ENCODE measurements at places on chromosomes 5 and 9.

- no peak for DNase-seq
These were observed 86.7 kb downstream of the STK32A start for GRCh38 chr5:147321569-147321968.

DNA sequence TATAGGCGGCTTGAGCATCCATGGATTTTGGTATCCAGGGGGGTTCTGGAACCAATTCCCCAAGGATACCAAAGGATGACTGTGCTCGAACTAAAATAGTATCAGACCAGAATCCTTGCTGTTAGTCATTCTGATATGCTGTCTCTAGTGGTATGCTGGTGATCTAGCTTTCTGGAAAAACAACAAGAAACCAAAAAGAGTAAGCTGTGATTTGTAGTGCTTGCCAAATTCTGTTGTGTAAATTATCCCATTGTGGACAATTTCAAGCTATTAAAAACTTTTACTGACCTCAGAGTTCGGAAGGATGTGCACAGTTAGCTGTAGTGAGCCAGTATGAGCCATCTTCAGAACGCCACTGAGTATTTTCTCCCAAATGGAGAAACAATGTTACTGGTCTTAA lies 99.0 kb upstream of the FBN2 start:
- no peak for DNase-seq

- no peak for DNase-seq
These were observed 316.9 kb downstream of the KCNN2 start for GRCh38 chr5:114678778-114679177.

- no peak for DNase-seq
These were observed 83.2 kb downstream of the DTWD2 start for GRCh38 chr5:118905196-118905595.

DNA sequence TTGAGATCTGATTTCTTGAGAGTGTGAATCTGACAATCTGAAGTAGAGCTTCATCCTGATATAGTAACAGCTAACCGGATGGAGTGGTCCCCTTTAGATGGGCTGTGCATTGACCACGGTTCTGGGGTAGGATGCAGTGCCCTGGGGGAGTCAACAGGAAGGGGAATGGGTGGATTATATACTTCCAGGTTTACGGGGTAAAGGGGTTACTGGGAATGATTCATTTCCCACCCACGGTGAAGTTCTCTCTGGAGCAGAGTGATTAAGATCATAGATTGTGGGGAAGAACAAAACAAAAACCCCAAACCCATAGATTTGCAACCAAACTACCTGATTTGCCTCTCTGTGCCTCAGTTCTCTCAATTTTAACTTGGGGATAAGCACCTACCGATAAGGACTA lies 1.5 kb upstream of the B4GALT7 start:
- DNase-seq = no peak

DNA sequence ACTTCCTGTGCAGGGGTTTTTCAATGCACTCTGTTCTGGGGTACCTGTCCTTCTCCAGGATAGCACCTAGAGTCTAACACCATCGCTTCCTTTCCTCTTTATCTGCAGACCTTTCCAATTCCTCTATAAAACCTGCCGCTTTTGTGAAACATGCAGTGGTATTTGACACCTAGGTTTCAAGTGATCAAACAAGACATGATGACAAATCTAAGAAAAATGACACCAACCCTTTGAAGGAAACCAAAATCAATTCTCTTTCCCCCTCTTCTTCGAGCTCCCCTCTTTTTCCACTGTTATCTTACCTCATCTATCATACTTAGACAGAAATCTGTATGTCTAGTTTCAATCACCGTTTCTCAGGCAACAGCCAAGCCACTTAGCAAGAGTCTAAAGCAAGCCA lies 25.6 kb upstream of the RANBP17 start:
- no peak for DNase-seq

GRCh38 chr5:120792477-120792876 lies 328.4 kb downstream of the PRR16 start:
- DNase-seq = no peak

- no peak for DNase-seq
These were observed 405.7 kb upstream of the EDIL3 start for GRCh38 chr5:84790406-84790805.

DNA sequence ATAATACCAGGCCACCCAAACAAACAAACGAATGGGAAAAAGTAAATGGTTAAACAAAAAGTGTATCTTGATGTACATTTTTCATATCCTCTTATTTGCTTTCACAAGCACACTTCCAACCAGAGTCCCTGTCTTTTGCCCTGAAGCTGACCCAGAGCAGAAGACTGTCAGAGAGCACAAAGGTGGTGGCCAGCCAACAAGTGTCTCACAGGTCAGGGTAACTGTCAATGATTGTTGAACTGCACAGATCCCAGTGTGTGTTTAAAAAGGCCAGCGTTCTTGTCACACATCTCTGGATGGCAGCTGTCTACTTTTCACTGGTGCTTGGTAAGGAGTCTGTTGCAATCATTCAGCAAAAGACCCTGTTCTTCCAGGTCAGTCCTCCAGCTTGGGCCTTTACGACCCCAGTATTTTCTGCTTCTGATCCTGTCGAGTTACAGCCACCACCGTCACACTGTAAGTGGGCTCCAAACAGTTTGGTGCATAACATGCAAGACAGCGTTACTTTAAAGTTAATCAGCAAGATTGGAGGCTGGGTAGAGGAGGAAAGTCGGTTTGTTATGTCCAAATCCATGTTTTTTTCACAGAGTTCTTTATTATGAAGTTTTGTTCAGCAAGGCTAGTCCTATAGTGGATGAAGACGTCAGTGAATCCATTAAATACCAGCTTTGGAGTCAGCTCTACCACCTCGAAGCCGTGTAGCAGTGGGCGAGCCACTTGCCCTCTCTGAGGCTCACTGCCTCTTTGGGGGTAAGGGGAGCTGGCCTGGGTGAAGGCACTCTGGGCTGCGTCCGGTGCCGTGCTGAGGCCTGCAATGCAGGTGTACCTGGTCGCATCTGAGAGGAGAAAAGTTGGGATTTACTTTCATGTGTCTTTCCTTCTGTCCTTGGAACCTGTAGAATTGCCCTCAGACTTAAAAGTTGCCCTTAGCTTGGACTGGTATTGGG lies 265.7 kb downstream of the AOPEP start:
- no peak for DNase-seq

DNA sequence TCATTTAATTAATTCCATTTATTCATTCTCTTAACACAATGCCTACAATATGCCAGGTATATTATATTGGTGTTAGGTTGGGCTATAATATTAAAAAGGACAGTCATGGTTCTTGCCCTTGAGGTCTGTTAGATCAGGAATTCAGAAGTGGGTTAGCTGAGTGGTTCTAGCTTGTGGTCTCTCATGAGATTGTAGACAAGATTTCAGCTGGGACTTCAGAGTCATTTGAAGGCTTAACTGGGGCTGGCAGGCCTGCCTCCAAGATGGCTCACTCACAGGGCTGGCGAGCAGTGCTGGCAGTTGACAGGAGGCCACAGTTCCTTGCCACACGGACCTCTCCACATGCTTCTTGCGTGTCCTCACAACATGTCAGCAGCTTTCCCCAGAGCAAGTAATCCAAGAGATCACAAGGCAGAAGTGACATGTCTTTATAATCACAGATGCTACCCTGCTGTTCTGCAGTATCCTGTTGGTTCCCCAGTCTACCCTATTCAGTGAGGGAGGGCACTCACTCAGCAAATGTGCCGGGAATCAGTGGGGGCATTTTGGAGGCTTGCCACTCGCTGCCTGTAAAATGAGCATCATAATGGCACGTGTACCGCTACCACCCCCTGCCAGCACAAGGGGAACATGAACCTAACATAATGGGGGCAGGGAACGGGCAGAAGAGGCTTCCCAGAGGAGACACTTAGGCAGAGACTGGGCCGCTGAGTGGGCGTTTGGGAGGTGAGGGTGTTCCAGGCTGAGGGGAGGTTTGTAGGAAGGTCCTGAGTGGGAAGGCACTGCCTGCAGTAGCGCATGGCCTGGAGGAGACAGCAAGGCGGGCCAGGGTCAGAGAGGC lies 70.0 kb downstream of the EXOSC2 start:
- no peak for DNase-seq

GRCh38 chr5:86964889-86965288 lies 302.8 kb upstream of the RASA1 start:
- no peak for DNase-seq

GRCh38 chr5:170662966-170663365 lies 120.6 kb upstream of the GABRP start:
- no peak for DNase-seq

GRCh38 chr5:87007737-87008136 lies 259.9 kb upstream of the RASA1 start:
- DNase-seq = no peak

DNA sequence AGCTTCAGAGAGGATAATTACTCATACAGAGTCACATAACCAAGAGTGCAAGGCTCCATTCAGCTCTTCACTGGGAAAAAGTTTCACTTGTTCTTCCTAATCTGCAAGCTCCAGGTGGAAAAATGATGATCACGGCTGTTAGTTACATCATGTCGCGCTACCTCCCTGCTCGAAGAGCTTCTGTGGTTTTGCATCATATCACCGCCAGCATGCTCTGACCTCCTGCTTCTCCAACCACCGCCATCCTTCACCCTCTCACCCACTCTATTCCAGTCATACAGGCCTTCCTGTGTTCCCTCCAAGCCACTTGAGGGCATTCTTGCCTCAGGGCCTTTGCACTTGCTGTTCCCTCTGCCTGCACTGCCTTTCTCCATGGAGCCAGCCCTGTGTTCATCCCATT lies 47.1 kb downstream of the COL27A1 start:
- no peak for DNase-seq

- DNase-seq = no peak
These were observed 748.0 kb upstream of the CTNND2 start for GRCh38 chr5:12652201-12652600.

GRCh38 chr5:74021126-74021525 lies 395.1 kb downstream of the ARHGEF28 start:
- no peak for DNase-seq

DNA sequence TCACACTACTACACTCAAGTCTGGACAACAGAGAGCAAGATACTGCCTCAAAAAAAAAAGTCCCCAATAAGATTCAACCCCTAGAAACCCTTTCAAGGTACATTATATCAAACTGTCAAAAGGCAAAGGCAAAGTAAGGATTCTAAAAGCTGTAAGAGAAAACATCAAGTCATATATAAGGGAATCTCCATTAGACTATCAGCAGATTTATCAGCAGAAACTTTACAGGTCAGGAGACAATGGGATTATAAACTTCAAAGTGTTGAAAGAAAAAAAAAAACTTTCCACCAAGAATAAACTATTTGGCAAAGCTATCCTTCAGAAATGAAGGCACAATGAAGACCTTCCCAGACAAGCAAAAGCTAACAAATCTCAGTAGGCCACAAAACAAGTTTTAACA lies 63.5 kb upstream of the DMRT1 start:
- no peak for DNase-seq

- DNase-seq = no peak
These were observed 255.7 kb upstream of the ACTBL2 start for GRCh38 chr5:57738301-57738700.

GRCh38 chr5:89129941-89130340 lies 247.0 kb upstream of the MEF2C start:
- no peak for DNase-seq

GRCh38 chr5:156475182-156476157 lies 148.5 kb downstream of the SGCD start:
- no peak for DNase-seq

DNA sequence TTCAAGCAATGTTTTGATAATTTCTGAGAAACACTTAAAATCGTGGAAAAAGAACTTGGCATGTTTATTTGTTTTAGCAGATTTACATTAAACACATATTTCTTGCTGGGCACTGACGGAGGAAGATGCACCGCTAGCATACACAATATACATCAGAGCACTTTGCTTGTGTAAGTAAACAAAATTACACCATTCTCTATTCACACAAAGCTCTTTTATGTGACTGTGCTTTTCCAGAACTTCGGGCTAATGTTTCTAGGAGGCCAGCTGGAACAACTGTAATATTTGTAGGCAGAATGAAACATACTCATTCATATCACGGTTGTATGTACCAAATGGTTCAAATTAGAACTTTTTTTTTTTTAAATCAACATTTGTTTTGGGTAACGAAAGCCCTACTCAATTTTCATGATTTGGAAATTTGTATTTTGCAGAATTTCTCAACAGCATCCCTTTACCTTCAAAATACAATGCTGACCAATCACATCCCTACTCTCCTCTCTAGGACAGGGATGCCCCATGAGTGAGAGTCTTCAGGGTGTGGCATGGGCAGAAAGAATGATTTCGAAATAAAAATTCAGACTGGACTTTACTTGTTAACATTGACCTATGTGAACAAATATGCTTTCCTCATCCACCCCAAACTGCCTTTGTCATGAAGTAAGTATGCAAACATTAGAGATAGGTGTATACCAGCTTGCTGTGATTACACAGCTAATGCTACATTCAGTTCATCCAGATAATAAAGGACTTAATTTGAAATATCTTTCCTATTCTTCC lies 425.1 kb downstream of the BNC2 start:
- DNase-seq = no peak

DNA sequence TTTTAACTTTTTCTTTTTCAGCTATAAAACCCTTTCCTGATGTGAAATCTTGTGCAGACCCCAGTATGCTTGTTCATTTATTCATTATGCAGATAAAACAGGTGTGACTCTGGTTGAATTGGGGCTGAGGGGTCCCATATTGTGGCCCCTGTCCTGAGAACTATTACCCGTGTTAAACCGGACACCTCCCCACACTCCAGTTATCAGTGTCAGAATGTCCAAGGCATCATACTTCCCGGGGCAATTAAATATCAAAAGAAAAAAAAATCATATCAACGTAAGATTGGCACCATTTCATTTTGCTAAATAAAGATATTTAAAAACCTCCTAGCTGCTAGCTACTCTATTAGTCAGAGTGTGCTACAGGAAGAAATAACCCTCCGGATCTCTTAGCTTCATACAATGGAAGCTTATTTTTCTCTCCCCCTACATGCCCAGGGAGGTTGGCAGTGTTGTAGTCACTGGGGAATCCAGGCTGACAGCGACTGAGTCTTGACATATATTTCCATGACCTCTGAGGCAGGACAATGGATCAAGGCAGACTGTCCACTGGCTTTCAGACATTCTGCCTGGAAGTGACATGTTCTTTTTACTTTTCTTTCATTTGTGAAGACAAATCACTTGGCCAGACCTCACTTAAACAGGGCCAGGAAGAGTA lies 170.0 kb downstream of the SEC61B start:
- no peak for DNase-seq

DNA sequence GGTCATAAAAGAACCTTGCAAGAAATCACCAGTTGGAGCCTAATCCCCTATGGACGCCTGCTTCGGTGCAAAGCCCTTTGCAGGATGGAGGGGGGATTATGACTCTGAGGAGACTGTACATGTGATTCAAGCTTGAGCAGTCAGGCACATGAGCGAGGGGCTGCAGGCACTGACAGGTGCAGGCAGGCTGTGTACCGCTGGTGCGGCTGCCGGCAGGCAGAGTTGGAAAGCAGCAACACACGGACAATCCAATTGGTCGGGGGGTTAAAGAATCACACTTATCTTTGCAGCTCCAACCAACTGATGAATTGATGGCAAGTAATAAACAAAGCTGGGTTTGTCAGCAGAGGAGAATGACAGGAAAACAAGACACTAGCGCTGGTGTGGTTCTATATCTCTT lies 5.7 kb downstream of the WHRN start:
- no peak for DNase-seq

Data from NAMALWA (cell line).